ENCODE measurements at places on chromosomes 3 and 15.

GRCh38 chr3:4856136-4856535, 123.1 kb upstream of the BHLHE40 start:
- no peak for DNase-seq

- no peak for DNase-seq
These were observed 85.5 kb upstream of the LRTM1 start for GRCh38 chr3:55013145-55013925.

DNA sequence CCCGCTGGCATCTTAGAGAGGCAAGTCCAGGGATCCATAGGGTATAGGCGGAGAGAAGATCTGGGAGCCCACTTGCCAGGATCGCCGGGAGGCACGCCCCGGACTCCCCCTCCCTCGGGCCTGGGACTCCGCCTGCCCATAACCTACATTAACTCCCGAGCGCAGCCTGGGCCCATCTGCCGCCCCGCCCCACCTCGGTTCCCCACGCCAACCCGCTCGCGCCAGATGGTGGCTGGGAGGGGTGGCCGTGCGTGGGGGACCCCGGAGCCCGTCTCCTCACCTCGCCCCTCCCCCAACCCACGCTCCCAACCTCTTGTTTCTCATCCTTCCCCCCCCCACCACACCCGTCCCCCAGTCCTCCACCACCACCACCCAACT, 1.7 kb upstream of the DLL4 start:
- DNase-seq, result no peak

DNA sequence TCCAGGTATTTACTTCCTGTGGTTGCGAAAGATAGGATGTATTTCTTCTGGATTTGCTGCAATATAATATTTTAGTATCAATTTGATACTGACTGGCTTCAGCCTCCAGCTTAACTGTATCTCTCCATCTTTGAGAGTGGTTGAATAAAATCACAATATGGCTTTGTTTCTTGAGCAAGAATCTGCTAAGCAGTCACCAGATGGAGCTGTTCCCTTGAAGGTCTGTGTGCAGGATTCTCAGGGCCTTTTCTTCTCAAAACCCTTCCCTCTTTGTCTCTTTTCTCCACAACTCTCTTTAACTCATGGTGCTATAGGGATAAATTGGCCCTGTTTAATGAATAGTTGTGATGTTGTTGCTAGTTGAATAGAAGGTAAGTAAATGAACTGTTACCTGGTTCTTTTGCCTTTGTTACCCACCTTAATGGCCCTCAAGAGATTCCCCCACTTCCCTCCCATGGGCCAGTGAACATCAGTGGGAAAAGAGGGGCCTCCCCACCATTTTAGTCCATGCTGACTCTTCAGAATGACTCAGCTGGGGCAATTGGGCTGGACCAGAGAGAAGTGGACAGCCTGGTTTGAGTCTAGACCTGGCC, 34.8 kb upstream of the RAB6B start:
- DNase-seq, result no peak

- DNase-seq, result no peak
These were observed 143.3 kb upstream of the MB21D2 start for GRCh38 chr3:193060748-193061546.
